Hematopoietic multipotent progenitor cell treated with erythropoietin and hydrocortisone succinate and interleukin-3 and kit ligand, for 4 days (in vitro differentiated cells): ENCODE measurements at places on chromosomes 1 and 21.
A peak's percentile ranks its signal among the peaks of the same experiment; 100 is the strongest.

- no peak for DNase-seq
Observed at GRCh38 chr1:184650177-184650866, 104.3 kb downstream of the EDEM3 start.

DNA sequence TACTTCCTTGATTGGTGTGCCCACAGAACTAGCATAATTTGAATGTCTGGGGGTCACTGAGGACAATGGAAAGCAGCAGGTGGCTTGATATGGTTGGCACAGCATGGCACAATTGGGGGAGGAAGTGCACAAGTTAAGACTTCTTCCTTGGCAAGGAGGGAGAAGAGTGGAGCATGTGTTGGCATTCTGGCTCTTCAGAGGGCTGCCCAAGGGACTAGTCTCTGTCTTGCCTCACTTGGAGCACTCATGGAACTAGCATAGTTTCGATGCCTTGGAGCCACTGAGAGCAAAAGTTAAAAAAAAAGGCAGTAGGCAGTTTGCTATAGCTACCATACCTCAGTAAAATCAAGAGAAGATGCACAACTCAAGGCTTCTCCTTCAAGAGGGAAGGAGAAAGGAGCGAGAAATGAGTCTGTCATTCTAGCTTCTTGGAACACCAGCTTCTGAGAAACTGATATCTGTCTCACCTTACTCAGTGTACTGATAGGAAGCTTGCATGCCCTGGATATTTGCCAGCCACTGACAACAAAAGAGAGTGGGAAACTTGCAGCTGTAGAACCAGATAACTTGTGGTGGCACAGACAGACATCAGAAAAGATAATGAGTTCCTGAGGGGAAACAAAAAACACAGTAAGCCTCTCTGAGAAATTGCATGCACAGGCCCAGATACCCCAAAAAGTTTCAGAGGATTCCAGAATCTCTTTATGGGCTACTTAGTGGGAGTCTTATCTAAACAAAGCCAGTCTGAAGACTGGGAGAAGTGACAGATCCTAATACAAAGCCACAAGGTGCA lies 207.5 kb upstream of the SAMSN1 start:
- DNase-seq: peak; percentile 97

GRCh38 chr21:17295997-17296396 lies 216.8 kb upstream of the CXADR start:
- DNase-seq: no peak

DNA sequence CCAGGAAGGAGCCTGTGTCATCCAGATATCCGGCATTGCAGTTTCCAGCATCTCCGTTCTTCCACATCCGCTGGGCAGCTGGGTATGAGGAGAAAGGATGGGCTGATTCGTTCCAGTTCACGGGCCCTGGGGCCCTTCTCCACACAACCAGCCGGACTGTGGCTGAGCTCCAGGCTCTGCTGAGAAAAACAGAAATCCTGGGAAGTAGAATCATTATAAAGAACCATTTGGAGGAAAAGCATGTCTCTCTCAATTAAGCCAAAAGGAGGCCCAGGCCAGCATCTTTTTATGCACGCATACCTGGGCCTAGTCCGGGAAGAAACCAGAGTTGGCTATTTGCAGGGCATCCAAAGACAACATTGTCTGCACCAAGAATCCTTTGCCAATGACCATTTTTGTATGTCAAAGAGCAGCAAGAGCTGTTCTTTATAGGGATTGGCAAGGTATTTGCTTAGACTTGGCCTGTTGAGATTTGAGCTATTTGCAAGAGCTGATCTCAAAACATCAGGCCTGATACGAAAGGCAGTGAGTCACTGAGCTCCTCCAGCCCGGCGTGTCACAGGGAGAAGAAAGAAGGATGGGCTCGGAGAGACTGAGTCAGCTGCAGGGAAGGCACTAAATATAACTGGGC lies 84.9 kb upstream of the ARHGEF16 start:
- DNase-seq: no peak

- DNase-seq: no peak
Observed at GRCh38 chr1:218640173-218640572, 295.0 kb downstream of the TGFB2 start.

- DNase-seq: no peak
Observed at GRCh38 chr1:183096894-183097293, 73.7 kb downstream of the LAMC1 start.

DNA sequence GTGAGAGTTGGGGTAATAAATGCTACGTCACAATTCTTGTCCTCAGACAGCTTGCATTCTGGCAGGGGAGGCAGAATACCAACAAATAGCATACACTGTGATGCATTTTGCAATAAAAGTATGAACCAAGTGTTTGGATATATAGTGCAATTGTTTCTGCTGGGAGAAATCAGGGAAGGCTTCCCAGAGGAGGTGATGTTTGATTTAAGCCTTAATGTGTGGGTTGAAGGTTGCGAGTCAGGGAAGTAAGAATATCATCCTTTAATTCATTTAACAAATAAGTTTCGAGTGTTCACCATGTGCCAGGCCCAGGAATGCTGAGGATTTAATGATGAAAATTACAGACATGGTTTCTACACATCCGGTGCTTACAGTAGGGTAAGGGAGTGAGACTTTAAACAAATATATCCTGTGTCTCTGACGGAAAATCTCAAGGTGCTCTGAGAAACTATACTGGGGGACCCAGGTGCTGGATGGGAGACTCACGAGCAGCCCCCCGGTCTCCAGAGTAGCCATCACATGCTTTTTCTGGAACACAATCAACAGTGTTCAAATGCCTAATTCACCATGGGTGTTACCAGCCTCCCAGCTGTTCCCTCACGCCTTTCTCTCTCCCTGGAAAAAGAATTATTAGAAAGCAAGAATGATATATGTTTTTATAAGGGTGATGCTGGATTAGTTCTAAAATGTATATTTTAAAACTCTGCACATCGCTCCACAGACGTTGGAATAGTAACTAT lies 31.7 kb downstream of the RASSF5 start:
- DNase-seq: no peak

- DNase-seq: no peak
Observed at GRCh38 chr1:186957314-186957713, 128.6 kb downstream of the PLA2G4A start.

GRCh38 chr1:44835738-44836675 lies 7.0 kb downstream of the PTCH2 start:
- DNase-seq: peak; percentile 94

- DNase-seq: peak; percentile 69
Observed at GRCh38 chr1:200258447-200259375, 151.1 kb downstream of the ZNF281 start.

GRCh38 chr21:30408782-30409494 lies 13.1 kb downstream of the KRTAP13-1 start:
- peak; percentile 67 for DNase-seq

DNA sequence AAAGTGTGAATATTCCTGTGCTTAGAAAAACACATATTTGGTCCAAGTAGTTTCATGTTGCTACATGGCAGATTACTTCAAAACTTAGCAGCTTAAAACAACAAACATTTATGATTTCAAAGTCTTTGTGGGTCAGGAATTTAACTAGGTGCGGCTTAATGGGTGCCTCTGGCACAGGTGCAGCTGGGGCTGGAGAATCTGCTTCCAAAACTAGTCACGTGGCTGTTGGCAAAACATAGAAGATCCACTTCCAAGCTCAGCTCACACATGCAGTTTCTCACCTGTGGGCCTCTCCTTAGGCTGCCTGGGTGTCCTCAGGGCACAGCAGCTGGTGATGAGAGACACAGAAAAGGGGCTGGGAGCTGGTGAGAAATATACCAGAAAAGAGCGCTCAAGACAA lies 263.4 kb downstream of the TTLL7 start:
- DNase-seq: no peak

DNA sequence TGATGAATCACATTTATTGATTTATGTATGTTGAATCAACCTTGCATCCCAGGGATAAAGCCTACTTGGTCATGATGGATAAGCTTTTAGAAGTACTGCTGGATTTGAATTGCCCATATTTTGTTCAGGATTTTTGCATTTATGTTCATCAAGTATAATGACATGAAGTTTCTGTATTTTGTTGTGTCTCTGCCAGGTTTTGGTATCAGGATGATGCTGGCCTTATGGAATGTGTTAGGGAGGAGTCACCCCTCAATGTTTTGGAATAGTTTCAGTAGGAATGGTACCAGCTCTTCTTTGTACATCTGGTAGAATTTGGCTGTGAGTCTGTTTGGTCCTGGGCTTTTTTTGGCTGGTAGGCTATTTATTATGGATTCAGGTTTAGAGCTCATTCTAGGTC lies 1643.1 kb upstream of the B3GALT2 start:
- DNase-seq: no peak

DNA sequence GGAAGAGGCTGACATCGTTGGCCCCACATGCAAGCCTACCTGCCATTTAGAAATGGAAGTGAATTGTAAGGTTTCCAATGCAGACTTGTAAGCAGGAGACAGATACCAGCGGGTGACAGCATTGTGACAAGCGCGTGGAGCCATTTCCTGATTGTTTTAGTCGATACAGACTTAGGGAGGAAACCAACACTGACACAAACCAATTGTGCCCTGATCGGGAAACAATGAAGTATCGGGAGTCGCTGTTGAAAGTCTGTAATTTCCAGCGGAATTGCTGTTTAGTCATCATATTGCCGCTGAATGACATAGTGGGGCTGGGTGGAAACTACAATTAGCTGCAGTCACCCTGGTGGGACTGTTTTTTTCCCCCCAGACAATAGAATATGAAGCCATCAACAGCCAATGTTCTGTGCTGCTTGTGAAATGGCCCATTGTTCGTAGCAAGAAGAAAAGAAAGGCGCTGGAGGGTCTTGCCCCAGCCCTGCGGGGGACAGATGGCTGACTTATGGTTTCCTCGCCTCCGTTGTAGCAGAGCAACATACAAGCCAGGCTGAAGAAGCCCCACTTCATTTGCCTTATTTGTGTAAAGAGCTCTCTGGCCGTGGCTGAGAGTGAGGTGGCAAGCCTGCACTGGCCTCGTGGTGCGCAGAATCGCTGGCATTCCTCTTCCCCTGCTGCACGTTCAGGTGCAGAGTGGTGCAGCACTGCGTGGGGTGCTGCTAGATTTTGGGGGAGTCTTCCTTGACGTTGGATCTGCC lies 462.7 kb downstream of the CAMTA1 start:
- DNase-seq: peak; percentile 6

DNA sequence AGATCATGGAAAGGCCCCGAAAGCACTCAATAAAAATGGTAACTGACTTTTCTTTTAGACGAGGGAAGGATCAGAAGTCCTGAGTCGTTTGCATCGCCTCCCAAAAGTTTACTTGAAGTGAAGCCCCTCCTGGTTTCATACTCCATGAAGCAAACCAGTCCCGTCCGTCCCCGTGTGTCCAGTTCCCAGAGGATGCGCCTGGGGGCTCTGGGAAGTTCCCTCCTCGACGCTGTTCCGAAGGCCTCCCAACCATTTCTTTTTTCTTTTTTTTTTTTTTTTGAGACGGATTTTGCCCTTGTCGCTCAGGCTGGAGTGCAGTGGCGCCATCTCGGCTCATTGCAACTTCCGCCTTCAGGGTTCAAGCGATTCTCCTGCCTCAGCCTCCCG lies 661 bp upstream of the OSCP1 start:
- no peak for DNase-seq

- peak; percentile 25 for DNase-seq
Observed at GRCh38 chr1:40742363-40743061, 41.1 kb upstream of the KCNQ4 start.

- DNase-seq: peak; percentile 65
Observed at GRCh38 chr1:83818916-83819315, 180.0 kb downstream of the TTLL7 start.

DNA sequence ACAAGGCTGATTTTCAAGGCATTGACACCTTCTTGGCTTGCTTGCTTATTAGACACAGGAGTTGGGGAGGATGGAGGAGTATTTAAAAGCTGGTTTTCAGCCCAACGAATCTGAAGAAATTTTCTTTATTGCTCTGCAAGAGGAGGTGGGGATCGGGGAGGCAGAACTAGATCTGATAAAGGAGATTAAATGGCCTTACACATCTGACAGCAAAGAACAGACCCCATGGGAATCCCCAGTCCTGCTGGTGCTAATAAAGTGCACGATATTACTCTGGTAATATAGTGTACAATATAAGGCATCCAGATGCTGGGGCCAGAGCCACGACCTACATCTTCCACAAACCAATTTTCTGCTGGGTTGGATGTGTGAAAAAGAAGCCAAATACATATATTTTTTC lies 323.0 kb downstream of the OMA1 start:
- no peak for DNase-seq

GRCh38 chr1:97674517-97674916 lies 246.3 kb downstream of the DPYD start:
- peak; percentile 42 for DNase-seq

DNA sequence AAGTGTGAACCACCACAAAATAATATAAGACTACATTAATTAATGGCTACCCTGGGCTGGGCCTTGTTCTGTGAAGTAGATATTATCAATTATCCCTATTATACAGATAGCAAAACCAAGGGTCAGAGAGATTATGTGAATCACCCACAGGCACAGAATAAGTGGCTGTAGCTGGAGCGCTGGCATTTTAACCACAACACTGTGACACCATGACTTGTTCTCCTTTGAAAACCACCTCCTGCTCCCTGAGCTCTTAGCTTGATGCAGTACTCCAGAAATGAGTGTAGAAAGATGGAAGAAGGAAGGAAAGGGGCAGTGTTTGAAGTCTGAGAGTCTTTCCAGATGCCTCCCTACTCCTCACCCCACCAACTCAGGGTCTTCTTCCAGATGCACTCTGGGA lies 29.5 kb upstream of the JUN start:
- peak; percentile 27 for DNase-seq

- DNase-seq: peak; percentile 15
Observed at GRCh38 chr1:44270686-44271628, 57.7 kb downstream of the DMAP1 start.

DNA sequence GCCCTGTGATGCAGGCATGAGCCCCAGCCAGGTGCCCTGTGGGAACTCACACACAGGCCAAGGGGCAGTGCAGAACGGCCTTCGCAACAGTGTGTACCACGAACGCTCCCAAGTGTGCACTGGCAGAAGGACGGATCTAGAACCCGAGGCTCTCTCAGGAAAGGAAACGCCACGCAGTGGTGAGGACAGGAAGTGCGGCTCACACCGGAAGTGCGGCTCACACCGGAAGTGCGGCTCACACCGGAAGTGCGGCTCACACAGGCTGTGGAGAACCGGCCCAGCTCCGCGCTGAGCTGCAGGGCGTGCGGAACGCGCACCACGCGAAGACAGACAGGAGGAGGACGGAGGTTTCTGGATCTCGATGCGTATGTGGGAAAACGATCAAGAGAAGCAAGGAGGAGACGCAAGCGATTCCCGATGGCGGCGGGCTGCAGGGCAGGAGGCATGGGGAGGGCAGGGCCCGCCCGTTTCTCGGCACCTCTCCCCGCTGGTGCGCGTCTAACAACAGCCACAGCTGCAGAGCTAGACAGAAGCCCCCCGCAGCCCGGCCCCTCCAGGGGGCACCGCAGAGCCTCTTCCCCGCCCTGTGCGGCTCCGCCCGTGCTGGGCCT lies 35.9 kb upstream of the TMEM52 start:
- DNase-seq: peak; percentile 22

DNA sequence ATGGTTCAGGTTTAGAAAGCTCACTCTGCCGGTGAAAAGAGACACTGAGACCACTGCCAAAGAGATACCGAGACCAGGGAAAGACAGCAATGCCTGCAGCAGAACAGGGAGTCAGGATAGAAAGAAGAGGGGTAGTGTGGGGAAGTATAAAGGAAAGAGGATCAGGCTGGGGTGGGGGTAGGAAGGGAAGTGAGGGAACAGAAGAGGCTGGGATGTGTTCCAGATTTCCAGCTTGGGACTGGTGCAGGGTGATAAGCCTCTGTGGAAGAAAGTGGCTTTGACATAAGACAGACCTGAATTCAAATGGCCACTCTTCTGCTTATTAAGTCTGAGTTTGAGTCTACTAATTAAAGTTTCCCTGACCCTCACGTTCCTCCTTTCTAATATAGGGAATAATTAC lies 105.9 kb downstream of the PIK3R3 start:
- no peak for DNase-seq

GRCh38 chr1:224506141-224506814 lies 71.7 kb upstream of the WDR26 start:
- DNase-seq: no peak

- peak; percentile 74 for DNase-seq
Observed at GRCh38 chr21:42746593-42747275, 93.3 kb downstream of the PDE9A start.
